ENCODE measurements at places on chromosomes 11 and 22.

DNA sequence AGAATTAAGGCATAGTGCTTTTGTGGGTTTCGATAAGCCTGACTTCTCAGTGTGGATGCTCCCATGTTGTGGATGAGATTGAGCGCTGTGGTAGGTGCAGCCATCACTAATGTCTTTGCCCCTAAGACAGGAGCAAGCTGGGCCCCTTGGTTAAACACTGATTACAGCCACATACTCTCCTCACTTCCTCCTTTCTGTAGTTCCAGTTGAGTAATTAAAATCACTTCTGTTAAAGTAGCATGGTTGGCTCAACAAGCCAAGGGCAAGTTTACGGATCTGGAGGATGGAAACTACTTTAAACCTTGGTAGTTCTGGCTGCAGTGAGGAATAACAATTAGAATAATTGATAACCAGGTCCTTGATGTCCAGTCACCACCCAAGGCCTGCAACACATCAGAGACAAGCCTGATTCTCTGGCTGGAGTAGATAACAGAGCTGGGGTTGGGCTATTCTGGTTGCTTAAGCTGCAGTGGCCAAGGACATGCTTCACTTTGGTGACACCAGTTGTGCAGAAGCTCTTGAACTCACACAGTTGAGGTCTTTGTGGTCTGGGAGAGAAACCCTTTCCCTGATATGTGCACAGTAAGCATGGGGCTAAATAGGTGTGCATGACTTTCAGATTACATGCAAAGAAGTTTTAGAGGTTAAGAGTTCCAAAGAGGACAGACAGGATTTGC lies 81.3 kb downstream of the KIRREL3 start:
- H3K27ac ChIP-seq, result no peak overlapping the region
- H3K4me3 ChIP-seq, result no peak overlapping the region
- H3K4me1 ChIP-seq, result no peaks in the 10 kb centered on the region
- H3K27me3 ChIP-seq, result no peaks in the 10 kb centered on the region
- no peaks in the 10 kb centered on the region for H3K36me3 ChIP-seq

GRCh38 chr11:112249871-112250610 lies 10.6 kb downstream of the PLET1 start:
- H3K27ac ChIP-seq, result no peak overlapping the region
- 0 out of 2 replicates have a peak, but pooled peaks cover under 1% of the 10 kb centered on the region for H3K4me1 ChIP-seq
- H3K27me3 ChIP-seq, result no peaks in the 10 kb centered on the region
- DNase-seq, result no peak
- no peaks in the 10 kb centered on the region for H3K36me3 ChIP-seq

DNA sequence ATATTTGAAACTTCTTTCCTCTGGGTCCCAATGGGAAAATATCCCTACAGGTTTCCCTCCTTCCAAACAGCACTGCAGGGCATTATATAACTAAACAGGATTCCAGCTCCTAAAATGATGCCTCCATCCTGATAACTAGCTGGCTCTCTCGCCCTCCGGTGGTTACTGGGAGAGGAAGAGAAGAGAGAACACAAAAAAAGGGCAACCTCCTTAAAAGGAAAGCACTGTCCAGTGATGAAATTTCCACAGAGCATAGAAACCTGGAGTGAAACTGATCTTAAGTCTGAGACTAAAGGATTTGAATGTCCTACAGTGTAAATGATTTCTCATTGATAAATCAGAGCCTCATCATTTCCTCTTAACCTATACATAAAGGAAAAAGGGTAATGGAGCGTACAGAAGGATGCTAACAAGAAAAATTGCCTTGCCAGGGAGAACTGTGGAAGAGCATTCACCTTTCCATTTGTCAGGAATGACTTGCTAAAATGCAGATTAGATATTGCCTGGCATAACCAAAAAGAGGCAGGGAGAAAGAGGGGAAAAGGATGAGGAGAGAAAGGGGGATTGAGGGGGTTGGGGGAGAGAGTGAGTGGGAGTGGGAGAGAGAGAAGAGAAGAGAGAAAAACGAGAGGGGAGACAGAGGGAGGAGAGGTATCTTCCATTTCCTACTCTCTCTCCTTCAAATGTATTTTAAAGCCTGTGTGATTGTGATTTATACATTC lies 121.3 kb downstream of the APOL5 start:
- DNase-seq, result no peak
- H3K27ac ChIP-seq, result peak overlapping the region; percentile 93
- H3K4me3 ChIP-seq, result peak overlapping the region; percentile 71

DNA sequence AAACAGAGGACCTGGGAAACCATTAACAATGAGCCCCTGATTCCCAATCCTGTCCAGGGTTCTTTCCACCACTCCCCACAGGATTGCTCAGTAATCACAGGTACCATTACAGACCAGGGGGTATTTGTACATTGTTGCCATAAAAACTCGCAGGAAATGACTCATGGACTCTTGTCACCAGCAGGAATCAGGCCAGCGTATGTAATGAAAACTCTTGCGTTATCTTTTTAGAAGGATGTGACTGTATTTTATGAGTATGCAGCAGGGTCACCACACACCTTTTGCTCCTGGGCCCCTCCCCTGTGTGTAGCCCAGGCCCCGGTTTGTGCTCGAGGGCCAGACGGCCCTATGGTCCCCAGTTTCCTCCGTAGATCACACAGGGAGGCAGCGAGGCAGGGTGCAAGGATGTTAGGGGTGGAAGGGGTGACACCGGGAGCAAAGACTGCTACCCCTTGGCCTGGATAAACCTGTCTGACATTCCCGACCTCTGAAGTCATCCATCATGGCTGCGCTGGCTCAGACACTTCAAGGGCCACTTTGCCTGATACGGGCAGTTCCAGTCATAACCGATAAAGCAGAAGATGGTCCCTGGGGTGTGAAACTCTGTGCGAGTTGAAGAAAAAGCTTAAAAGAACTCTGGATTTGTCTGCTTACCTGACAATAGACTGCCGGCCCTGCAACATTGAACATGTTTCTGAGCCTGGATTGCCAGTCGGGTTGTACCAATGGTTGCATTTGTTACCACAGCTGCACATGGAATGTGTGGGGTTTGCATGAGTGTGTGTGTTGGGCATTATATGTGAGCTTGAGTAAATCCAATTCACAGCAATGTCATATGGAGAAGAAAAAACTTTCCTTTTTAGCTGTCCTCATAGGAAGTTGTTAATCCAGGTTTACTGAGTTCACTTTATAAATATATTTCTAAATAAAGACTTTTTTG lies 56.9 kb downstream of the MICAL2 start:
- peaks cover 73% of the 10 kb centered on the region for H3K4me1 ChIP-seq
- no peak overlapping the region for H3K4me3 ChIP-seq
- no peaks in the 10 kb centered on the region for H3K27me3 ChIP-seq
- H3K36me3 ChIP-seq, result peaks cover 3% of the 10 kb centered on the region
- peak overlapping the region; percentile 89 for H3K27ac ChIP-seq
- peak; percentile 93 for DNase-seq

DNA sequence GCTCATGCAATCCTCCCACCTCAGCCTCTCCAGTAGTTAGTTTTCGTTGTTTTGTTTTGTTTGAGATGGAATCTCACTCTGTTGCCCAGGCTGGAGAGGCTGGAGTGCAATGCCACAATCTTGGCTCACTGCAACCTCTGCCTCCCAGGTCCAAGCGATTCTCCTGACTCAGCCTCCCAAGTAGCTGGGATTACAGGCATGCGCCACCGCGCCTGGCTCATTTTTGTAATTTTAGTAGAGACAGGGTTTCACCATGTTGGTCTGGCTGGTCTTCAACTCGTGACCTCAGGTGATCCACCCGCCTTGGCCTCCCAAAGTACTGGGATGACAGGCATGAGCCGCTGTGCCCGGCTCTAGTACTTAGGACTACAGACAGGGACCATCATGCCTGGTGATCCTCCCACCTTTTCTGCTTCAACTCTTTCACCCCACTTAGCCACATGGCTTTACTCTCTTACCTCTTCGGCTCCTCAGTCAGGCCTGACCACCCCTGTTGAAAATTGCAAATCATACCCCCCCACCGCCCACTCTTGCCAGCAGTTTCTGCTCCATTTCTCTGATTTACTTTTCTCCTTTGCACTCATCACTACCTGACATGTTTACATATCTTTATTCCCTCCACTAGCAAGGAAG lies 157.1 kb upstream of the GRK3 start:
- H3K4me3 ChIP-seq, result no peak overlapping the region
- H3K36me3 ChIP-seq, result no peaks in the 10 kb centered on the region

DNA sequence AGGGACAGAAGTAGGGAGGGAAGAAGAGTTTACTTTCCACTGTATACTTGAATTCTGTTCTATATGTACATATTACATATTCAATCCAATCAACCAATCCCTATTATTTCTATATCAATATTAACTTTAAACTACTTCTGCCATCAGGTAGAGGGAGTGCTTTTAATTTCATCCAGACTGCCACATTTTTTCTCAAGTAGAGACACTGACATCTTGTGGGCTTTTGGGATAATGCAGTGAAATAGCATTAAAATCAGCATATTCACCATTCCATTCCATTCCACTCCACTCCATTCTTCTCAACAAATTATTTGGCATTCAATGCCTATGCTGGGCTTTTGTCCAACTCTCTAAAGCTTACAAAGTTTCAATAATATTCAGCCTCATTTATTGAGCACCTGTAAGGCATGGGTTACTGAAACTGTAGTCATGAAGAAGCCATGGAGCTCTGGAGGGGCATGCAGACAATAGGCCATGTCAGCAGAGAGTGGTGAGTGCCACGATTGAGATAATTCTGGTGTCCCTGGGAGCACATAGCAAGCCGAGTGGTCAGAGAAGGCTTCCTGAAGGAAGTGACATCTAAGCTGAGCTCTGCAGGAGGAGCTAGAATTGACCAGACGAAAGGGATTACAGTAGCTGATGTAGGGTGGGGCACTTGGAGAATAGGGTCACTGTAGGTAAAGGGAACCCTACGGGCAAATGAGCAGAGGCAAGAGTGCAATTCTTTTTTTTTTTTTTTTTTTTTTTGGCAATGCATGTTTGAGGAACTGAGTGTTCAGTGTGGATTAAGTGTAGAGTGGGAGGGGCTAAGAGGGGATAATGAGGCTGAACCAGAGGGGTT lies 12.8 kb upstream of the CLPB start:
- no peak overlapping the region for H3K4me3 ChIP-seq
- peaks cover 4% of the 10 kb centered on the region for H3K27me3 ChIP-seq
- DNase-seq, result peak; percentile 46
- H3K4me1 ChIP-seq, result no peaks in the 10 kb centered on the region

DNA sequence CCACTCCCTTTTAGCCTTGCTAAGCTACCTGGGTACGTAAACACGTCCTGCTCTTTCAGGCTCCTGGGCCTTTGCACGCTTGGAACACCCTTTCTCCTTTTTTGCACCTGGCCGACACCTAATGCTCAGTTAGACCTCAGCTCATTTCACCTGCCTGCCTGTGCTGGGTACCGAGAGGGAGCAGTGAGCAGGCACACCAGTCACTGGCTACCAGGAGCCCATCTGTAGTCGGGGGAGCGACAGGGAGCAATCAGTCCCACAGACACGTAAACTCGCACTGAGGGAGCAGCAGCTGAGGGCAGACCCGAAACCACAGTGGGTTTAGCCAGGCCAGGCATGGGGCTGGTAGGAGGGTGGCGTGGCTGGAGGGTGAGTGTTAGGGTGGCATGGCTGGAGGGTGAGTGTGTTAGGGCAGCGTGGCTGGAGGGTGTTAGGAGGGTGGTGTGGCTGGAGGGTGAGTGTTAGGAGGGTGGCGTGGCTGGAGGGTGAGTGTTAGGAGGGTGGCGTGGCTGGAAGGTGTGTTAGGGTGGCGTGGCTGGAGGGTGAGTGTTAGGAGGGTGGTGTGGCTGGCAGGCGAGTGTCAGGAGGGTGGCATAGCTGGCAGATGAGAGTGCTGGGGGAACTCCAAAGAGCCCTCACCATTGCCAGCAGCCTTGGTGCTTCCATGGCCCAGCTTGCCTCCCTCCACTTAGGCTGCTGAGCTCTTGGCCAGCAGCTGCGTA lies 6.4 kb upstream of the GTSE1 start:
- no peak overlapping the region for H3K27ac ChIP-seq
- H3K4me3 ChIP-seq, result no peak overlapping the region
- no peaks in the 10 kb centered on the region for H3K36me3 ChIP-seq
- no peak for DNase-seq
- H3K4me1 ChIP-seq, result no peaks in the 10 kb centered on the region

GRCh38 chr11:84685976-84686375 lies 941.2 kb downstream of the DLG2 start:
- H3K36me3 ChIP-seq, result no peaks in the 10 kb centered on the region
- H3K4me1 ChIP-seq, result no peaks in the 10 kb centered on the region
- no peaks in the 10 kb centered on the region for H3K27me3 ChIP-seq
- H3K27ac ChIP-seq, result no peak overlapping the region

GRCh38 chr22:43901976-43902643 lies 10.3 kb upstream of the PNPLA5 start:
- no peaks in the 10 kb centered on the region for H3K36me3 ChIP-seq
- no peaks in the 10 kb centered on the region for H3K4me1 ChIP-seq
- no peaks in the 10 kb centered on the region for H3K27me3 ChIP-seq

DNA sequence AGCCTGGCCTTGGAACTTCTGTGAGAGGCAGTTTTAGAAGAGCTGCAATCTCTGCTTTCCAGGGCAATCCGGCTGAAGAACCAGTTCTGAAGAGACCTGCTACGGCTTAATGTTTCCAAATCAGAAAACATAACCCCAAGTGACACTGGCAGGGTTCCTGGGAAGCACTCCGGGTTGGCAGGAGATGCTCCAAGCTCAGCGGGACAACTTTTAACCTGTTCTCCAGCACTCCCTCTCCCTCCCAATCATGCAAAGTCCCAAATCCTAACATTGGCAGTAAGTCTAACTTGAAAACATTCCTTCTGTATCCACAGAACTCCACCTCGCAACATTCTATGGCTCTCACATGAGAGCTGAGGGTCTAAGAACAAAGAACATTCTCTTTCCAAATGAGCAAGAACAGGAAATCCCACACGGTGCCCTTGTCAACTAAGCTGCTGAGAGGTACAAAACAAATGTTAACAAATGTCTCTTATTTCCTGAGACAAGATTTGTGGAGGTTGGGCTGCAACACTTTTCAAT lies 48.5 kb upstream of the MN1 start:
- no peak overlapping the region for H3K27ac ChIP-seq
- no peak for DNase-seq

- no peak for DNase-seq
- H3K27me3 ChIP-seq, result no peaks in the 10 kb centered on the region
- no peak overlapping the region for H3K4me3 ChIP-seq
These were observed 9.0 kb upstream of the MS4A10 start for GRCh38 chr11:60776167-60776566.

- no peaks in the 10 kb centered on the region for H3K4me1 ChIP-seq
- DNase-seq, result no peak
- H3K27me3 ChIP-seq, result no peaks in the 10 kb centered on the region
- no peak overlapping the region for H3K4me3 ChIP-seq
- no peak overlapping the region for H3K27ac ChIP-seq
These were observed 10.0 kb downstream of the SIK2 start for GRCh38 chr11:111612224-111612623.

GRCh38 chr11:133052537-133052936 lies 479.8 kb downstream of the OPCML start:
- DNase-seq, result no peak
- no peaks in the 10 kb centered on the region for H3K4me1 ChIP-seq
- no peaks in the 10 kb centered on the region for H3K36me3 ChIP-seq
- H3K27me3 ChIP-seq, result no peaks in the 10 kb centered on the region
- no peak overlapping the region for H3K27ac ChIP-seq
- no peak overlapping the region for H3K4me3 ChIP-seq

- no peaks in the 10 kb centered on the region for H3K4me1 ChIP-seq
- no peak for DNase-seq
- H3K4me3 ChIP-seq, result no peak overlapping the region
- no peak overlapping the region for H3K27ac ChIP-seq
These were observed 115.8 kb upstream of the PITPNB start for GRCh38 chr22:28034760-28035401.
